Choroid plexus epithelial cell (primary cell): ENCODE measurements at places on chromosomes 13 and 19.

DNA sequence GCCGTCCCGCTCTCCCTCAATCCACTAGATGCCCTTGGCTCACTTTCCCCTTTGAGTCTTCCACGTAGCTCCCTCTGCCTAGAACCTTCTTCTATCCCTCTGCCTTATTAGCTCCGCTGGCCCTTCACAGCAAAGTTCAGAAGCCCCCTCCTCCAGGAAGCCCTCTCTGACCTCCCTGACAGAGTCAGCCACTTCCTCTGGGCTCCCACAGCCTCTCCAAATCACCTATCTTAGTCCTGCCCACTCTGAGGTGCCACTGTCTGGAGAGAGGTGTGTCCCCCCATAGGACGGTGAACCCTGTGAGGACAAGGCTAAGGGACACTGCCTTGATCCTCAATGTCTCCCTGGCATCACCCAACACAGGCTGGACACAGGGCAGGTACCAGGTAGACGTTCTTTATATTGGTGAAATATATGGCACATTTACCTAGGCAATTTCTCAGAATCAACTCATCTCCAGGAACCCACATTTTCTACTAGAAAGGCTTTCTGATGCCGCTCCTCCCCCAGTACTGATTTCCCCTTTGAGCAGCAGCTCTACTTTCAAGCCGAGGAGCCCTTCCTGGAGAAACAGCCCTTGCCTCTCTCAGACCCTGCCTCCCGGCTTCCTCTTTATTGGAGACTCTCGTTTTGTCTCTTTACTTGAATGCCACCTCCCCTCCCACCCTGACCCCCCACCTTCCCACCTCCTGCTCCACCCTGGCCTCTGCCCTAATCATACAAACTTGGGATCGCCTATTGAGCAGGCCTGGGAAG is 3.4 kb upstream of the TGFB1 start:
- no peak for DNase-seq

DNA sequence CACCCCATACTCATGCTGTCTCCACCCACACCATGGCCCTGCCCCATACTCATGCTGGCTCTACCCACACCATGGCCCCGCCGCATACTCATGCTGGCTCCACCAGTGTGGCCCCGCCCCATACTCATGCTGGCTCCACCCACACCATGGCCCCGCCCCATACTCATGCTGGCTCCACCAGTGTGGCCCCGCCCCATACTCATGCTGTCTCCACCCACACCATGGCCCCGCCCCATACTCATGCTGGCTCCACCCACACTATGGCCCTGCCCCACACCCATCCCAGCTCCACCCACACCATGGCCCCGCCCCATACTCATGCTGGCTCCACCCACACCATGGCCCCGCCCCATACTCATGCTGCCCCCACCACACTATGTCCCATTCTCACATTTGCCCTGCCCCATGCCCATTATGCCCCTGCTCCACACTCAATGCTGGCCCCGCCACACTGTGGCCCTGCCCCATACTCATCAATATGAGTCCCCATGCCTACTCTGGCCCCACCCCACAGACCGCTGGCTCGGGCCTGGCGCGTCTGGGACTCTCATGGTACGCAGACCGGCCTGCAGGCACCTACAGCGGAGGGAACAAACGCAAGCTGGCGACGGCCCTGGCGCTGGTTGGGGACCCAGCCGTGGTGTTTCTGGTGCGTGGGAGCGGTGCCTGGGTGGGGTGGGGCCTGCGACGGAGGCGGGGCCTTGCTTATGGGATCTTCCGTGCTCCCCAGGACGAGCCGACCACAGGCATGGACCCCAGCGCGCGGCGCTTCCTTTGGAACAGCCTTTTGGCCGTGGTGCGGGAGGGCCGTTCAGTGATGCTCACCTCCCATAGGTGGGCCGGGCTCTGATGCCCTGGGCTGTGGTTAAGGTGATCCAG is 3.7 kb upstream of the ARHGAP45 start:
- DNase-seq = no peak

- DNase-seq = no peak
Measured at GRCh38 chr13:43135516-43135915, 112.1 kb downstream of the DNAJC15 start.

GRCh38 chr13:46761866-46762265 is 35.1 kb downstream of the ESD start:
- DNase-seq = no peak

DNA sequence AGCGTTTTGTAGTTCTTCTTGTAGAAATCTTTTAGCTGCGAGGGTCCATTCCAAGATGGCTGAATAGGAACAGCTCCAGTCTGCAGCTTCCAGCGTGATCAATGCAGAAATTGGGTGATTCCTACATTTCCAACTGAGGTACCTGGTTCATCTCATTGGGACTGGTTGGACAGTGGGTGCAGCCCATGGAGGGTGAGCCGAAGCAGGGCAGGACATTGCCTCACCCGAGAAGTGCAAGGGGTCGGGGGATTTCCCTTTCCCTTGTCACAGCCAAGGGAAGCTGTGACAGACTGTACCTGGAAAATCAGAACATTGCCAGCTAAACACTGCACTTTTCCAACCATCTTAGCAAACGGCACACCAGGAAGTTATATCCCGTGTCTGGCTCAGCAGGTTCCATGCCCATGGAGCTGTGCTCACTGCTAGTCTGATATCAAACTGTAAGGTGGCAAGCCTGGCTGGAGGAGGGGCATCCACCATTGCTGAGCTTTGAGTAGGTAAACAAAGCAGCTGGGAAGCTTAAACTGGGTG is 176.0 kb upstream of the SPRY2 start:
- DNase-seq = no peak

DNA sequence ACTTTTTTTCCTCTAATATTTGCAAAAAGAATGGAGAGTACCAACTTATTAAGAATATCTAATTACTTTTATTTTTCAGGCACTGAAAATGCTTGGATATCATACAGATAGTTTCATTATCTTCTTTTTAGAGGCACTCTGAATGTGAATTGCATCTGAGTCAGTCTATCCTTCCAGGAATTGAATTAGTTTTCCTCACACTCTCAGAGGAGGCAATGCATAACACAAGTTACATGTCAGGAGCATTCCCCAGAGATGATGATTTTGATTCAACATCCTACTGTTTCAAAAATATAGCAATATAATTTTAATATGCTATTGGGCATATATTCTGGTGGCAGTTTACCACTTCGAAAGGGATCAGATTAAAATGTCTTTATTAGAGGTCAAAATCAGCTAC is 1315.4 kb downstream of the PCDH9 start:
- DNase-seq = peak; percentile 76
